GM10248 (cell line): ENCODE measurements at places on chromosomes 2 and 18.

DNA sequence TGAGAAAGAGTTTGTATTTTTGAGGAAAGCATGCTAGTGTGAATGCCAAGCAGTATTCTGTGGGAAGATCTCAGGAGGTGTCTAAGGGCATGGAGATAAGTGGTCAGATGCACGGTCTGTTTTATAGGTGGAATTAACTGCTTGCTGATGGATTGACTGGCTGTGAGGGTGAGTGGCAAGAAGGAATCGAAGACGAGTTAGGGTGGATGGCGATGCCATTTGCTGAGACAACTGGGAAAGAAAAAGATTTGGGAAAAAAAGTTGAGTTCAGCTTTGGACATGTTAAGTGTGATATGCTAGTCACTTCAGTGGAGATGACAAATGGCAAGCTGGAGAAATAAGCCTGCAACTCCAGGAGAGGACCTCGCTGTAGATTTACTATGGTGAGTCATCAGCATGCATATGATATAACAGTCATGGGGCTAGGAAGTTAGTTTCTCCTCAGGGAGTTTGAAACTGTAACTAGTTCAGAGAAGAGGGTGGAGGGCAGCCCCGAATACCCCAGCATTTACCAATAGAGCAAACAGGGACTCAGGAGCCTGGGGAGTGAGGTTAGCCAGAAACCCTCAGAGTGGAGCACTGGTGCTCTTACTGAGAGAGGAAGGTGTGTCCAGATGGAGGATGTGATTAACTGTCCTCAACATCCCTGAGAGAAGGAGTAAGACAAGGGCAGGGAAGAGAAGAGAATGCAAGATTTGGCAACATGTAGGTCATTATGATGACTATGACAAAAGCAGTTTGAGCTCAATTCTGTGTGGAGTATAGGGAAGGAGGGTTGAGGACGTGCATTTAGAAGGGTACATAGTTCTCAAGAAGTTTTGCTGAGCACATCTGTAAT, 2.0 kb upstream of the HK2 start:
- DNase-seq: no peak

- DNase-seq: no peak
Measured at GRCh38 chr2:72140621-72140960, 7.1 kb downstream of the CYP26B1 start.

GRCh38 chr2:104249629-104250028, 604.3 kb upstream of the POU3F3 start:
- no peak for DNase-seq

GRCh38 chr2:46913471-46914381, 1.9 kb downstream of the MCFD2 start:
- no peak for DNase-seq

GRCh38 chr2:84556190-84556589, 39.9 kb downstream of the DNAH6 start:
- no peak for DNase-seq

GRCh38 chr2:16321872-16322271, 343.8 kb downstream of the CYRIA start:
- no peak for DNase-seq

GRCh38 chr2:69213201-69213600, 173.8 kb downstream of the GFPT1 start:
- no peak for DNase-seq

- DNase-seq: no peak
Measured at GRCh38 chr2:32941944-32942690, 4.6 kb upstream of the LTBP1 start.

- DNase-seq: no peak
Measured at GRCh38 chr2:1929962-1930361, 185.6 kb upstream of the PXDN start.

DNA sequence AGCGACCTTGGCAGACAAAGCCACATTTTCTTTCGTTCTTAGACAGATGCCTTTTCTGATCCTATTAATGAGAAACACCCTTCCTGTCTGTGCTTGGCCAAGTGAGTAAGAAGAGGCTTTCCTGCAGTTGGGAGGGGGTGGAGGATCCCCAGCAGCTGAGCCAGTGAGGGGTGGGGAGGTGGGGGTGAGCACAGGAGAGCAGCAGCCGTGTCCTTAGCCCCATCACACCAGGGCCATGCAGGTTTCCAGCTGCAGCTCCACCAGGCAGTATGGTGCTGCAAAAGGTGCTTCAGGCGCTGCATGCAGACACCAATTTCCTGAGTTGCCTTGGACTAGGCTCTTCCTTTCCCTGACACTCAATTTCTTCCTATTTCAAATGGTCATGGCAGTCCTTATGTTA, 123.3 kb upstream of the SIX2 start:
- DNase-seq: peak; percentile 26

- no peak for DNase-seq
Measured at GRCh38 chr2:181895818-181896217, 4.3 kb downstream of the ITPRID2 start.

DNA sequence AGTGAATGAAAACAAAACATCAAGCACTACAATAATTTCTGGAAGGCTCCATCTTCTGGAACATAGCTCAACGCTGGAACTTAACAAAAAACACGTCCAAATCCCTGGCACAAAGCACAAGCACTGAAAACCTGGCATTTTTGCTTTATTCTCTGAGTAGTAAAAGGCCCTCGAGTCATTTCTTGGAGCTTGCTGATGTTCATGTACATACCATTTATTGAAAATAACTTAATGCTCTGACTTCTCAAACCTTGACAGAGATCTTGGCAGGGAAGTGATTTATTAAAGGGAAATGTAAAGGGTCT, 76.5 kb upstream of the STK17B start:
- DNase-seq: no peak

DNA sequence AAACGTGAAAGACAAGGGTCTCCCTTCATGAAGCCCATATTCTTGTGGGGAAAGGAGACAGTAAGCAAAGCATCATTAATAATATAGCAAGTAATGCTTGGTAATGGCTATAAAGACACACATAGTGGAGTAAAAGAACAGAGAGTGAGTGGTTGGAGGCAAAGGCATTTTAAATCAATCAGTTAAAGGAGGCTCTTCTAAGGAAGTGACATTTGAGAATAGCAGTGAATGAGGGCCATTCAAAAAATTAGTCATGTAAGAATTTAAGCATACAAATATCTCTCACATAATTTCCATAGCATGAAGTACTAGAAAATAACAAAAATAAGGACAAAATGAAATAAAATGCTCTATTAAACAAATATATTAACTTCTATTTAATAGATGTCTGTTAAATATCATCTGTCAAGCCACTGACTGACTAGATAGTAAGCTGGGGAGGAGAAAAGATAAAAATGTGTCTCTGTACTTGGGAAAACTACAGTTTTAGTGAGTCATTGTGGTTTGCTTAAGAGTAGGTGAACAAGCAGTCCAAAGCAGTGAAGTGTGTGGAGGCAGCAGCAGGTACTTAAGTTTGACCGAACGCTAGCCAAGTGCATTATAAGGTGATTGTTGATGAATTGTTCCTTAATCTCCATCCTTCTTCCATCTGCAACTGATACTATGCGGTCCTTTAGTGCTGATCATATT, 160.1 kb downstream of the PARD3B start:
- no peak for DNase-seq

GRCh38 chr18:21557607-21558253, 42.8 kb downstream of the ESCO1 start:
- no peak for DNase-seq

- no peak for DNase-seq
Measured at GRCh38 chr2:226403369-226403768, 396.3 kb downstream of the IRS1 start.

DNA sequence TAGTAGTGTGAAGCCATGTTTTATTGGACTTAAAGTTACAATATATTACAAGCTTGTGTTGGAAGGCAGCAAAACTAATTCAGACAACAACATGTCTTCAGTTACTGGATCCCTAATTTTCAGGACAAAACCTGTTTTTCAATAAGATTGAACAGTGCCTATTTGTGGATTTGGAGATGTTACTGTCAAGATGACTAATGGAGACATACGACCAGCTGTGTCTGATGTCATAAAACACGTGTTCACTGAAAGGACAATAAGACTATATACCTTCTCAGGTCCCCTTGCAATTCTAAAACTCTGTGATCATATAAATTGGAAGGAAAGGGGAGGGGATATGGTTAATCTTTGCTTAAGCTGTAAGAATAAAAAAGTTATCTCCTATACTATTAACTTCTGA, 21.7 kb downstream of the METTL21A start:
- no peak for DNase-seq

- DNase-seq: no peak
Measured at GRCh38 chr2:106956416-106956815, 70.4 kb upstream of the ST6GAL2 start.

GRCh38 chr2:168315331-168316072, 68.1 kb upstream of the STK39 start:
- no peak for DNase-seq

GRCh38 chr2:197759013-197759412, 26.1 kb downstream of the BOLL start:
- DNase-seq: no peak

DNA sequence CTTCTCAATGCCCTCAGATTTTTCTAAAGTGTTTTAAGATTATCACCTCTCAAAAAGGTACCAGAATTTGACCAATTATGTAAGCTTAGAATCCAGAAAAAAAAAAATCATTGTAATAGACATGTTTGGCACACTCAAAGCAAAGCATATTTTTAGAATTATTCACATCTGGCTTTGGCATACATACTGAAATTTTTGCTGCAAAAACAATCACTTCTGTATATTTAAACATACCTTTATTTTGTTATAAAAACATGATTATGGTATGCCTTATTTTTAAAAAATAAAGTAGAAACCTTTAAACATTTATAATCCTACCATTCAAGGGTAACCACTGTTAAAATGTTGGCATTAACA, 143.3 kb downstream of the ESCO1 start:
- DNase-seq: no peak

GRCh38 chr2:12931186-12931844, 214.6 kb downstream of the TRIB2 start:
- DNase-seq: peak; percentile 22

DNA sequence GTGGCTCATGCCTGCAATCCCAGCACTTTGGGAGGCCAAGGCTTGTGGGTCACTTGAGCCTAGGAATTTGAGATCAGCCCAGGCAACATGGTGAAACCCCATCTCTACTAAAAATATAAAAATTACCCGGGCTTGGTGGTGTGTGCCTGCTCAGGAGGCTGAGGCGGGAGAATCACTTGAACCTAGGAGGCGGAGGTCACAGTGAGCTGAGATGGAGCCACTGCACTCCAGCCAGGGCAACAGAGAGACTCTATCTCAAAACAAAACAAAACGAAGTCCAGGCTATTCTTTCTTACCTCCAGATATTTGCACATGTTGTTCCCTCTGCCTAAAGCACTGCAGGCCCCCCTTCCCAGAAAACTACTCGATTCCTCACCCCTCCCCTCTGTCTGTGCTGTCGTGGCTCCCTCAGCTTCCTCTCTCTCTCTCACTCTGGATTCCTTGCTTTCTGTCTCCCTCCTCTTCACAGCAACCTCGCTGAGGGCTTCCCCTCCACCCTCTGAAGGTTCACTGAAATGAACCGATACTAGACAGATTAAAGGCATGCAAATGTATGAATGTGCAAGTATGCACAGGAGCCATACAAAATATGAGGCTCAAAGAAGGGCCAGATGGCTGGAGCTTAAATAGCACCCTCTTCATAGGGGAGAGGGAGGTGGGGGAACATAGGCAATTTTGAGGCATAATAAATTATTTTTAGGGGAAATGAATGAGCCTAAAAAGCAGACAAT, 18.5 kb downstream of the TMEM177 start:
- peak; percentile 58 for DNase-seq

DNA sequence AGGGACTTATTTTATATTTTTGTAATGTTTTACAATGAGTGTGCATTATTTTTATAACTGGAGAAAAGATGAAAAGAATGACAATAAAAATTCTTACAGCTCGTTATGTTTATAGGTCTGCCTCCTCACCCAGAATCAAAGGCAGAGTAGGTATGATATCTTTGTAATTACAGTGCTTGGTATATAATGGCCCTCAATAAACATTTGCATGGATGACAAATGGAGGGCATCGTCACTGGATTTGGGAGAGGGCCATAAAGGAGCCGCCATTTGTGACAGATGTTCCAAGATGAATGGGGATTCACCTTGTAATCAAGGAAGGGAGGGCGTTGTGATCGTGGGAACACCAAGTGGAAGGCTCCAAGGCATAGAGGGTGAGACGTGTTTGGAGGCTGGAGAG, 22.6 kb upstream of the GIGYF2 start:
- no peak for DNase-seq

DNA sequence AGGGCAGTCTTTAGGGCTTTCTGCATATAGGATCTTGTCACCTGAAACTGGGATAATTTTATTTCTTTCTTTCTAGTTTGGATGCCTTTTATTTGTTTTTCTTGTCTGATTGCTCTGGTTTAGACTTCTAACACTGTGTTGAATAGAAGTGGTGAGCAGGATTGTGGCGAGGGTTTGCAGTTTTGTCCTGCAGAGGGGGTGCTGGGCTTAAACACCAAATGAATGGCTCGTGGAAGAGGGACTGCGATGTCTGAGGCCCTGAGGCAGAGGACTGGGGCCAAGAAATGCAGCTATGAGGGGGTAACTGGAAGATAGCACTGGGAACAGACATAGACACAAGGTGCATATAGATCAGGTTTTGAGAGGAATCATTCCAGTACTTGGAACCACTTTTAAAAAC, 20.5 kb downstream of the UBE2F start:
- DNase-seq: no peak
